Activated CD8-positive, alpha-beta memory T cell treated with anti-CD3 and anti-CD28 coated beads for 4 hours (primary cell): ENCODE measurements at places on chromosomes 16 and 17.

DNA sequence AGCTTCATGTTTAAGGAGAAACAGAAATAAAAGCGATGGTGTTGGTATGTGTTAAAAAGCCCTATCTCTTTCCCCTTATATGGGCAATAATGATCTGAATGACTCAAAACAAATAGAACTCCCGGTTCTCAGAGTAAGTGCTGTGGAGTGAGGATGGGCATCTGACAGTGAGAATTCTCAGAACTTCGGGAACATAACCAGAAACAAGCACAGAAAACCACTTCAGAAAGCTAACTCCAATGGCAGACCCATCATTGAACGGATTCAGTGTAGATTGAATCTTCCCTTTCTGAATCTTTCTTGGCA lies 67.2 kb downstream of the CDH8 start:
- DNase-seq, result no peak

GRCh38 chr16:68190081-68190480 lies 45.8 kb downstream of the ESRP2 start:
- DNase-seq, result no peak

GRCh38 chr17:60314423-60314822 lies 77.5 kb downstream of the USP32 start:
- no peak for DNase-seq

GRCh38 chr16:83963277-83964119 lies 4.5 kb upstream of the NECAB2 start:
- DNase-seq, result no peak

DNA sequence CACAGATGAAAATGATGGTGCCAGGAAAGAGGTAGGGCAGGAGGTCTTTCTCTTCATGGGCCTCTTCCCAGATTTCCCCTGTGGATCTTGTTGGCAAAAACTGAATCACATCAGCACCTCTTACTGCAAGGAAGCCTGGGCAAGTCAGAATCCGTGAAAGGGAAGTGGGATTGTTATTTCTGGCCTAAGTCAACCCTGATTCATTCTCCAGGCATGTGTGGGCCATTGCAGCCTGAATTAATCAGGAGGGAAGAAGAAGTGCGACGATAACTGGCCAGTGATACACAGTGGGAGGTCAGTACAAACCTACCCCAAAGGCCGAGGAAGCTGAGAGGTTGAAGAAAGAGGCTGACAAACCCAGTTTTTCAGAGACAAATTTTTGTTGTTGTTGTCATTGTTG lies 17.9 kb upstream of the NSMCE1 start:
- DNase-seq, result no peak

DNA sequence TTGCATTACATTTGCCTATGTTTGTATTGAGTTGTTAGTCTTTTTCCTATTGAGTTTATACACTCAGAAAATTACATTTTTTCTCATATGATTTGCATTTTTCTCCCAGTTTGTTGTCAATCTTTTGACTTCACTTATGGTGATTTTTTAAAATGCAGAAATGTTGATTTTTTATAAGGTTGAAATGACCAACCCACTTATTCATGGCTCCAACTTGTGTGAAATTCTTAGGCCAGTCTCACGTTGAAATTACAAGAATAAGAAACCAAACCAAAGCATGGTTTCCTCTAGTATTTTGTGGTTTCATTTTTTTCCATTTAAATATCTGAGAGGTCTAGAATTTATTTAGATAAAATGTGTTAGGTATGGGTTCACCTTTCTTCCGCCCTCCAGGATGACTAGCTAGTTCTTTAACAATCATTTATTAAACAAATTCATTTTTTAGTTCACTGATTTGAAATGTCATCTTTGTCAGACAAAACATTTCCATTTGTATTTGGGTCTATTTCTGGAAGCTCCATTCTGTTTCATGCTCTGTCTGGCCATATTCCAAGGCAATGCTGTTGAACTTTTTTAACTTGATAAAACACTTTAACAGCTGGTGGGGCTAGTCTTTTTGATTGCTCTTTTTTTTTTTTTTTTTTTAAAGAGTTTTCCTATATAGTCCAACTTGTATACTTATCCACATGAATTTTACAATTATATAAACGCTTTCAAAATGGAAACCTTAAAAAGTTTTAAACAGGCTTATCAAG lies 40.0 kb downstream of the FAM20A start:
- DNase-seq, result no peak

DNA sequence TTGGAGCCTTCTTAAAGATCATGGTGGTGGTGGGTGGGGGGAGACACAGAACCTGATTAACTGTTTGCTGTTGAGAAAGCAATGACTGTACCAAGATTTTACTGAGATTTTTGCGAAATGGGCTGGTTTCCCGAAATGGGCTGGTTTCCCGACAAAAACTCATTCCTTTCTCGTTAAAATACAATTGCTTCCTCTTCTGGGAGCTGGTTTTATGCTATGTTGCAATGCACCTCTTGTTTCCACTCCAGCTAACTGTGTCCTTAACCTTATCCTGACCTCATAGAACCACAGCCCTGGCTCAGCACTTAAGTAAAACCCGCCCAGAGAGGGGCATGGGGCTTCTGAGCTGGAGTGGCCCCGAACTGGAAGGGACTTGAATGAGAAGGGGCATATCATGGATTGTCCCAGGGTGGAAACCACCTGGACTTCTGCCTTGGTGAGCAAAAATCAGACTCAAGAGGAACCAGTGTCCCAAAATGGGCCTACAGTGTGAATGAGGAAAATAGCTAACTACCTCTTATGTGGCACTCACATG lies 20.9 kb downstream of the FAM20A start:
- no peak for DNase-seq

DNA sequence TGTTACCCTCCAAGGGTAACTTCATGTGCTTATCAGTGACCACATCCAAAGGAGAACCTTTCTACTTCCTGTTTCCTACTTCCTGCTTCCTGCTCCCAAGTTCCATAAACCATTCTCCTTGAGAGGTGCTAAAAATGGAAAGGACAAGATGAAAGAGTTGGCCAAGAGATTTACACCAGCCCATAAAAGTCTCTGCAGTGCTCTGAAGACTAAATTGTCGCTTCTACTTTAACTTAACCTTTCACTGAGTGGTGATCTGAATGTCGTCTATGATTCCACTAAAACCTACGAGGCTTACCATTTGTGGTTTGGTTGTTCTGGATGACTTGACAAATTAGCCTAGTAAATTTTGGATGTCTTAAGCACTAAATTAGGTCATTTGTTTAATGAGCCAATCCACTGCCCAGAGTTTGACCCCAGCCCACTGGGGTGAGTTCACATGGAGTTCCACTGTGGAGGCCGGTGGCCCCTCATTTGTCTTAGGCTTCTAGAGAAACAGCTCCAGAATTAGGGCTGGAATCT lies 333.1 kb downstream of the FOXL1 start:
- DNase-seq, result no peak

DNA sequence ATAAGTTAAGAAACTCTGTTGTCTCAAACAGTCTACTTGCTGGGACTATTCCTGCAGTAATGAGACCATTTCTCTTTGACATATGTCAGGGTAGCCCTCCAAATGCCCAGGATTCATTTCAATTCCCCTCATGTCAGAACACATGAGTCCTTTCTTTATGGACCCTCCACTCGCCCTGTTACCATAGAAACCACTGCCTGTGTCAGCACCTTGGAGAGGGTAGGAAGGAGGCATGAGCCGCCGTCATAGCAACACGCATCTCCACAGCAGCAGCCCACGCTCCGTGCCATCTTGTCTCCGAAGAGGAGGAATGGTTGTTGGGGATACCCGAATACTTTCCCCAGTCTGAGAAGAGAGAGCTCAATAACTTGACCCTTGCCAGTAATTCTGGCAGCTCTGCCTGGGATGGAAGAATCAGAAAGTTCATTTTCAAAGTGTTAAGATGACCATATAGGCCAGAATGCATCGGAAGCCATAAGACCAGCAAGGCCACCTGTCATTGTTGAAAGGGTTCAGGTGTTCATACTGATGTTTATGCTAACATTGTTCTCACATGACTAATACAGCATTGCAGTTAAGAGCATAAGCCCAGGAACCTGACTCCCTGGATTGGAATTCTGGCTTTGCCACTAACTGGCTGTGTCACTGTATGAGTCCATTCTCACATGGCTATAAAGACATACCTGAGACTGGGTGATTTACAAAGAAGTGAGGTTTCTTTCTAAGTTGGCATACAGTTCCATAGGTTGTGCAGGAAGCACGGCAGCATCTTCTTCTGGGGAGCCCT lies 141.3 kb downstream of the ABCC12 start:
- no peak for DNase-seq

DNA sequence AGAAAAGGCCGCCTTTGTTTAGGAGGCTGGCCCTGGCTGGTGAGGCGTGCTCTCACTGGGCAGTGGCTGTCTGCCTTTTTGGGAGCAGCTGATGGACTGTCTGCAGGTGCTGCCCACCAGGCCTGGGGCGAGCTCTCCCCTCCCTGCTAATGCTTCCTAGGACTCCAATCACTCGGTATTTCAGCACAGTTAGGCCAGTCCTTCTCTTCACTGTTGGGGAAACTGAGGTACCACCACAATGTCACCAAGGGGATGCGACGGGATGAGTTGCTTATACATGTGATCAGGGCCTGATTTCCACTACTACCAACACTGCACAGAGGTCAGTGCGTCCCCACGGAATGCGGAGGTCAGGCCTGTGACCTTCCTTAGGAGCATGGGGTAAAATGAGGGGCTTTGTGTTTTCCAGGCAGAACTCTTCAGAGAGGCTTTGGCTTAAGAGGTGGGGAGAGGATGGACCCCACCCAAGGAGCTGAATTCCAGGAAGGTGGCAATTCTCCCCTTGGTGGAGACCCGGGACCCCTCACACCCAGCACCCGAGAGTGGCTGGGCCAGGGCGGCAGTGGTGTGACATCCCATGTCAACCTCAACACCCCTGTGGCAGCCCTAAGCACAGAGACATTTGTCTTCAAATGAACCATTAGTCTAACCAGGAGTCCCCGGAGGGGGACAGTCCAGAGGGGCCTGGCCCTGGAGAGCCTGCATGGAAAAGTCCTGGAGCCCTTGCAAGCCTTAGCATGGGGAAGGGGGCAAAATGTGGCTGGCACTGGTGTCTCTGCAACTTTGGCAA lies 86.4 kb downstream of the N4BP1 start:
- DNase-seq, result no peak

GRCh38 chr17:53655591-53655990 lies 167.1 kb upstream of the KIF2B start:
- no peak for DNase-seq

DNA sequence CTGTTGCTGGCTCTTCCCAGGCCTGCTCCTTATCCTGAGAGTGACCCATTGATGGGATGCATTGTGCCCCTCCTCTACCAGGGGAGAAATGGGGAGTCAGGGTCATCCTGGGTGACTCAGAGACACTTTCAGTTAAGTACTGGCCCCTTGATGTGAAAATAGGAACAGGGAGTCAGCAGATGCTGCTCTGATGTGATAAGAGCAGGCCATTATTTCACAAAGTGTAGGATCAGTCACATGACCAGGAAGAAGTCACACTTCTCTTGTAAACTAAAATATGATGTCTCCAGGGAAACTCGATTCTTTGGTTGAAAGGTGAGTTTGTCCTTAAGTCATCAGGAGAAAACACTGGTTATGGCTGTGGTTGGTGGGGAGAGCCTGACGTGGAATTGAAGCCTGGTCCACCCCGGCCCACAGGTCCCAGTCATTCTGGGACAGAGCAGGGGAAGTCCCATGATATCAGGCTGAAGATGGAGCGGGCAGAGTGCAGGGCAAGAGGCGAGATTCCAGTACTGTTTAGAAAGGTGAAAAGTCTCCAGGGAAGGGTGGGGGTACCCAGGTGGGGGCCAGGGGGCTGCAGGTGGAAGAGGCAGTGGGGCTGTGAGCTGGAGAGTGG lies 88.6 kb upstream of the NLRP1 start:
- DNase-seq, result no peak

GRCh38 chr17:4310354-4311060 lies 46.7 kb upstream of the ANKFY1 start:
- no peak for DNase-seq

- DNase-seq, result no peak
Observed at GRCh38 chr16:76784530-76784929, 406.5 kb upstream of the MON1B start.

DNA sequence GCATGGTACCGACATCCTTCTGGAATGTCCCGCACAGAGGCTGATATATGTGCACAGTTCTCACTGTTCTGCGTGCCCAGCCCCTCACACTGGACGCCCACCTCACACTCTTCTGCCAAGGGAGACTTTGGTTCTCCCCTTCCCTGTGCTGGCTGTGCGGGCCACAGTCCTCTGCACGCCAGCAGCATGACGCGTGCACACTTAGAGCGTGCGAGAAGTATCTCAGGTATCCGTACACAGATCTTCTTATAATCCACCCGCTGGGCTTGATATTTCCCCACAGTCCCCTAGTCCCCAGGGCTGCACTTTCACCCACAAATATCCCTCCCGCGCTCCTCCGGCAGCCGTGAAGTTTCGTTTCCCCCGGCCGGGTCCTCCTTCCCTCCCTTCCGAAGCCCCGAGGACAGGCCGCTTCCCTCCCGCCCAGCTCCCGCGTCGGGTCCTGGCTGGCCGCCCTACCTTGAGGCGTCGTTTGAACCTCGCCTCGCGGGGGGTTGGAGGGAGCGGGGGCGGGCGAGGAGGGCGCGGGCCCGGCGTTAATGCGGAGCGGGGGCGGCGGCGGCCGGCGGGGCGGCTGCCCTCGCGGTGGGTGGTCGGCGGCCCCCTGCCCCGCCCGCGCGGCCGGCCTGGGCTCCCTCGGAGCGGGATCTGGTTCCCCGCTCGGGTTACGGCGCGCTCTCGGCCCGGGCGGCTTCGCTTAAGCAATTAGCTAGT lies 5.0 kb upstream of the FOXF1 start:
- DNase-seq, result no peak

DNA sequence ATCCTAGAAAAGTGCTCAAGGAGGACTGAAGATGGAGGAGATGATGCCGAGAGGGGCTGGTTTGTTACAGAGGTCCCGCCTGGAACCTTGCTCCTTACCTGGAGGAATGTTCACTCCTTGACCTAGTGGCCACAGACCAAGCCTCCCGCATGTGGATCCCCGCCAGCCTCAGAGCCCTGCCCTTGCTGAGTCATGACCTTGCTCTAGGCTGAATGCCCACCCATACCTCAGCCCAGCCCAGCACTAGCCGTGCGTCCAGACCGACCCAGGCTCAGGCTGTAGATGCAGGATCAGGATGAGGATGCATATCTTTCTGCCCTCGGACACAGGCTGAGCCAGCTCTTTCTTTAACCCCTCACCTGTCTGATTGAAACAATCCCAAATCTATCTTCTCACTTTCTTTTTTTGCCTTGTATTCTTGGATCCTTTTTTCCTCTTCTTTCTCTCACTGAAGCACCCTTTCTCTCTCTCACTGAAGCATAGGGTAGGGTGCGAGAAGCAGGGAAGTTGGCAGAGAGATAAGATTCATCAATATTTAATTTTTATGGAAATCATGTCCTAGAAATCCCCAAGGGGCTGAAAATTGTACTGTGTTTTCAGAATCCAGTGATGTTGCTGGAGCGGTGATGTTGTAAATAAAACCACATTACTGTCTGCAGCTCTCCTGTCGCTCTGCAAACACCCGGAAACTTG lies 34.9 kb downstream of the WSCD1 start:
- no peak for DNase-seq
